GM04503 (cell line): ENCODE measurements at places on chromosomes 1 and 21.

DNA sequence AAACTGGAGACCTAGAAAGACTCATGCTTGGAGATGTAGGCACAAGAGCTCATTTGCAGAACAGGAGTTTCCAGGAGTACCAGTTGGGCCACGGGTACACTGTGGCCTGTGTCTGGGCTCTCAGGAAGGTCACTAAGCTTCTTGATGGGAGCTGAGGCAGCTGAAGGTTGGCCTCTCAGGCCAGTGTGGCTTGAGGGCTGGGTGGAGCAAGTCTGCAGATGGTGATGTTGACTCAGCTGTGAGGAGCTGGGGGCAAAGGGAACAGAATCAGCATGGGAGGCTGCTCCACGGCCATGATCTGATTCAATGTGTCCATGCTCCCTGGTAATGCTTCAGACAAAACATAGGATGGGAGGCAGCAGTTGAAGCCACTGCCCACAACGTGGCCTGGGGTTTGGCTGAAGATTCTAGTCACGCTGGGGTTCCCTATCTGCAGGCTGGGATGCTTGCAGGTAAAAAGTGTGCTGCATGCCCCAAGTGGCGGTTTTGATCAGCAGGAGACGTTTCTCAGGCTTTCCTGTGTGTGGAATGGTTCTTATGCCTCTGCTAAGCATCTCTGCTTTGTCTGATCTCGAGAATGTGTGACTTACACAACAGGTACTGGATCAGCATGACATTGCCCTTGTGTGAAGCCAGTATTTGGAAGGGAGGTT lies 15.4 kb upstream of the TENT5C start:
- no peak for DNase-seq

GRCh38 chr1:153588482-153588881 lies 22.8 kb upstream of the S100A2 start:
- no peak for DNase-seq

- no peak for DNase-seq
Observed at GRCh38 chr1:61273167-61273705, 190.9 kb downstream of the NFIA start.

DNA sequence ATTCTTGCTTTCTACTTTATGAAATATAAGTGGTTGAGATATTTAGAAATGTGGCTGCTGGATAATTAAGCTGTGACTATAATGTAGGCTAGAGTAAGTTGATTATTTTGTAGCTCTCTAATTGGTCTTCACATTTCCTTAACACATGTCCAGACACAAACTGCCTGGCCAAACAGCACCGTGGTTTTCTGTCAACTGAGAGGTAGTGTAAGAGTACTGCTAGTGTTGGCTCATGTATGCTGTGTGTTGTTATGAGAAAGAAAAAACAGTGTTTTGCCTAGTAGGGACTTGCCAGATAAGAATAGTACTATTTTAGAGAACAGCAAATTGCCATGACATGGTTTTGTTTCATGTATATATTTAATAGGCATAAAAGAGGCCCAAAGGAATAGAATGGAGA lies 37.1 kb downstream of the TMED5 start:
- DNase-seq = no peak

DNA sequence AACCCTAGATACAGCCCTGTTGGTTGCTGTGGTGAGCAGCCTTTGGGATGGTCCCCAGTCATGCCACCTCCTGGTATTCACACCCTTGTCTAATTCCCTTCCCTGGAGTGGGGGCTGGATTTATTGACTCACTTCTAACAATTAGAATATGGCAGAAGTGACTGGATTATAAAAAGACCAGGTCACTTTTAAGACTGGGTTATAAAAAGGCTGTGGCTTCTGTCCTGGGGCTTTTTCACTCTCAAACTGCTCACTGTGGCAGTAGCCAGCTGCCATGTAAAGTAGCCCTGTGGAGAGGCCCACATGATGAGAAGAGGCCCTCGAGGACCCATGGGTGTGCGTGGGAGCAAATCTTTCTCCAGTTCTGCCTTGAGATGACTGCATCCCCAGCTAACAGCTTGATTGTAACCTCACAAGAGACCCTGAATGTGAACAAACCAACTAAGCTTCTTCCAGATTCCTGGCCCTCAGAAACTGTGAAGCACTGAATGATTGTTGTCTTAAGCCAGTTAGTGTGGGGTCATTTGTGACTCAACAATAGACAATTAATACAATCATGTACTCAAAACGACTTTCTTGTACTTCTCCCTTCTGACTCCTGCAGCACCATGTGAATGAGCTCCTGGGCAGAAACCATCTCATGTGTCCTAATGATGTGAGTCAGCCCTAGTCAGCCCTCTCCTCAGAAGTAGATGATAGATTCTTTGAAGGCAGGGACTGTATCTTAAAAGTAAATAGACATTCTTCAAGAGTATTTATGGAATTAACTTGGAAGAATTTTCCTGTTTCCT lies 234.9 kb downstream of the TNR start:
- no peak for DNase-seq

DNA sequence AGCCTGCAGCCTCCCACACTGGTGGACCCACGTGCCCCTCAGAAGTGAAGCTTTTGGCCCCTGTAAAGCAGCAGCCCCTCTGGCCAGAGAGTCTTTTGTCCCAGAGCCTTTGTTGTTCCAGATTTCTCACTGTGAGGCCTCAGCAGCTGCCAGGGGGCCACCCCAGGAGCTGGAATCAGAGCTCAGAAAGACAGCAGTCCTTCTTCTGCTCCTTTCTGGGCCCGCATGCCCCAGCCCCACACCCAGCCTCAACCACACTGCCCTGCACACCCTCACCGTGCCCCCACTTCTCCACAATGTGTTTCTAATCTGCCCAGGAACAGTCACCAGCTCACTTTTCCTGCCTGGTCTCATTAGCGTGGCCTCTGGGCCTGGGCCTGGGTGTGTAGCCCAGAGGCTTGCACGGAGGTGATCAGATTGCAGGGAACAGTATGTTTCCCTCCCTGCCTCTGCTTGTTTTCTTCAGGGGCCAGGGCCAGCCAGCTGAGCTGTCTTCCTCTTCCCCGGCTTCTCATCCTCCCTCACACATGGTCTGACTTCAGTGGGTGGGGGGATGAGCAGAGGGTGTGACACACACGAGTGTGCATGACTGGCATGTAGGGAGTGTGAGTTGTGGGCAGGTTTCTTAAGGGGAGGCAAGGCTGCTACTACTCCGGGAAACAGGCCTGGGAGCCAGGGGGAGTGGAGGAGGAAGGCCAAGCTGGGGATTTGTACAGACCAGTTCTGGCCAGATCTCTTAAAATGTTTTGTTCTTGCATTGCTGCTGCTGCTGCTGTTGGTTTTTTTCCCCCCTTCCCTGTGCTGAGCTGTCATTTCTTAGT lies 82.5 kb upstream of the ZNF648 start:
- peak; percentile 34 for DNase-seq

- no peak for DNase-seq
Observed at GRCh38 chr1:17122521-17123164, 3.4 kb upstream of the PADI2 start.

- DNase-seq = no peak
Observed at GRCh38 chr1:153774026-153774595, 1.1 kb upstream of the SLC27A3 start.

DNA sequence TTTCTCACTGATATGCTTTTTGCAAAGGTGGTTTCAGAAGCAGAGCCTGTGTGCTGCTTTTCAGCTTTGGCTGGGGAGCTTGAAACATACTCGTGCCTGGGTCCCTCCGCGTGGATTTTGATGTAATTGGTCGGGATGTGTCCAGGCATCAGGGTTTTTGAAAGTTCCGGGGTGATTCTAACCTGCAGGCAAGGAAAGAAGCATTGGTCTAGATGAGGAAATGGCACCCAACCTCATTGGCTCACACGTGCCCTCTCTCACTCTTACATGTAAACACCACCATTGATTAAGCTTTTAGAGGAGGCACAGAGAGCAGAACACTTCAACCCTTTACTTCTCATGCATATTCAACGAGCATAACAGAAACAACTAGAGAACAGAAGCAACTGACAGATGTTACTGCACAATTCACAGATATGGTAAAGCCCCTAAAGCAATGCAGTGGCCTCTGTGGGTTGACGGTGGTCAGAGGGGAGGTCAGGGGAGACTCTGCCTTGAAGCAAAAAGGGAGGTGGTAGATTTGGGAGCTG lies 112.1 kb downstream of the TLR5 start:
- DNase-seq = no peak

DNA sequence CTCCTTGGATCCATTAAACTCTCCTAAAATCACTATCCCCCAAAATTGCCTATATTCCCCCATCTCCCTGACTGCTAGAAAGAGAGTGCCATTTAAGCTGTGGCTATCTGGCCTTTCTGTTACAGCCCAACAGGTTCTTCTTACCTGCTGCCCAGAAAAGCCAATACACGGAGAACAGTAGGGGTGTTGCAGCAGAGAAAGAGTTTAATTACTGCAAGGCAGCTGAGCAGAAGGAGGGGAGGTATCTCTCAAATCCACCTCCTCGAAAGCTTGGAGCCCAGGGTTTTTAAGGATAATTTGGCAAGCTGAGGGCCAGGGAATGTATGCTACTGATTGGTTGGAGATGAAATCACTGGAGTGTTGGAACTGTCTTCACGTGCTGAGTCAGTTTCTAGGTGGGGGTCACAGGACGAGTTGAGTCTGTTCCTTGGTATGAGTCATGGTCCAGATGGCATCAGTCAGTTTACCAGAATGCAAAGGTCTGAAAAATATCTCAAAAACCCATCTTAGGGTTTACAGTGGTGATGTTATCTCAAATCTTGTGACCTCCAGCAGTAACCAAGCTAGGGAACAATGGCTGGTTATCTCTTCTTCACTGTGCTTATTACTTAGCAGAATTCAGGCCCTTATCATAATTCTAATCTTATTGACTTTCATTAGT lies 89.8 kb downstream of the SMYD3 start:
- DNase-seq = peak; percentile 21

- no peak for DNase-seq
Observed at GRCh38 chr1:178716111-178716510, 8.9 kb upstream of the RALGPS2 start.

DNA sequence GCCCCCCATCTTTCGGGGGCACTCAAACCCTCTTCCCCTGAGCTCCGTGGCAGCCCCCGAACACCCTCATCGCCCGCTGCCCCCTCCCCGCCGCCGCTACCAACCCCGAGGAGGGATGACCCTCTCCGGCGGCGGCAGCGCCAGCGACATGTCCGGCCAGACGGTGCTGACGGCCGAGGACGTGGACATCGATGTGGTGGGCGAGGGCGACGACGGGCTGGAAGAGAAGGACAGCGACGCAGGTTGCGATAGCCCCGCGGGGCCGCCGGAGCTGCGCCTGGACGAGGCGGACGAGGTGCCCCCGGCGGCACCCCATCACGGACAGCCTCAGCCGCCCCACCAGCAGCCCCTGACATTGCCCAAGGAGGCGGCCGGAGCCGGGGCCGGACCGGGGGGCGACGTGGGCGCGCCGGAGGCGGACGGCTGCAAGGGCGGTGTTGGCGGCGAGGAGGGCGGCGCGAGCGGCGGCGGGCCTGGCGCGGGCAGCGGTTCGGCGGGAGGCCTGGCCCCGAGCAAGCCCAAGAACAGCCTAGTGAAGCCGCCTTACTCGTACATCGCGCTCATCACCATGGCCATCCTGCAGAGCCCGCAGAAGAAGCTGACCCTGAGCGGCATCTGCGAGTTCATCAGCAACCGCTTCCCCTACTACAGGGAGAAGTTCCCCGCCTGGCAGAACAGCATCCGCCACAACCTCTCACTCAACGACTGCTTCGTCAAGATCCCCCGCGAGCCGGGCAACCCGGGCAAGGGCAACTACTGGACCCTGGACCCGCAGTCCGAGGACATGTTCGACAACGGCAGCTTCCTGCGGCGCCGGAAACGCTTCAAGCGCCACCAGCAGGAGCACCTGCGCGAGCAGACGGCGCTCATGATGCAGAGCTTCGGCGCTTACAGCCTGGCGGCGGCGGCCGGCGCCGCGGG lies 837 bp downstream of the FOXD3 start:
- DNase-seq = no peak

DNA sequence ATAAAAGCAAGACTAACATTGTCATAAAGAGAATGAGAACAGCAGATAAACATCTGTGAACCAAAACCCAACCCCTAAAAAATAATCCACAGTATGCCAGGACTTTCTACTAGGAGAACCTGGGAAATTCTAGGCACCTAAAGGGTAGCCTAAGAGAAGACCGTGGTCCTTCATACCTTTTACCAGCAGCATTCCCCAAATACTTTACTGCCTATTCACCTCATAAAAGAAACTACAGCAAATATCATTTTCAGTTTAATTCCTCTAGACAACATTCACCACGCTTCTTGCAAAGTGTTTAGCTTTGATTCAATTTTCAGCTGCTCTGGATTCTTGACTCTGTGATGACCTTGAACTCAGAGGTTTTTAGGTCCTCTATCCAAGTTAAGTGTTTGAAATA lies 1180.7 kb upstream of the B3GALT2 start:
- DNase-seq = no peak

GRCh38 chr1:181016563-181016962 lies 6.1 kb downstream of the STX6 start:
- DNase-seq = no peak

DNA sequence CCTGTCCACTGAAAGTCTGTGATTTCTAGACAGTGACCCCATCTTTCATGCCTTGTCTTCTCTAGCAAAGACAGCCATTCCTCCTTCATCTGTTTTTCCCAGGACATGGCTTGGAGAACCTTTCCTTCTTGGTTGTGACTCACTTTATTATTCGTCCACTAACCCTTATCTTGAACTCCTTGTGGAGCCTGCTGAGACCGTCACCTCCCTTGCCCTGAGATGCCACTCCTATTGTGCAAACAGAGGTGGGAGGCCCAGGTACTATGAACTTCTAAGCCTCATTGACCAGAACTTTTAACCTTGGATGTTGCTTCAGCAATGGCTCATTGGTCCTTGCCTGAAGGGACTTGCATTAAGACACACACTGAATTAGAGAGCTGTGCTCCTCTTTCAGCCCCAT lies 117.5 kb downstream of the FOXD2 start:
- no peak for DNase-seq

DNA sequence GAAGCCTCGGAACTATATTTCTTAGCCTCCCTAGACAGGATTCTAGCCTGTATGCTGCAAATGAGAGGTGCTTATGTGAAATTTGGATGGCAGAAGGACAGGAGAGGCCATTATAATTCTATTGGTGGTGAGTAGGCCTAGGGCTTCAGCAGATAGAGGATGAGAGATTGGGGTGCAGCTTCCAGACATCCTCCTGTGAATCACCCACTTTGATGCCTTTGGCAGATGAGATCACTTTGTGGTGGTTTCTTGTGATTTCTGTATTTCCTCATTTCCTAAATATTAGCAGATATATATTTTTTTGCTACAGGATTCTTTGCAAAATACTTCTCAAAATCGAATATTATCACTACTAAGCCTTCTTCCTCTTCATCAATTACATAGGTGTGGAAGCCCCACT lies 37.3 kb downstream of the MFSD2A start:
- DNase-seq = no peak
